ENCODE measurements at places on chromosomes 2 and 18. TPM values are rescaled to one million over a fixed set of nuclear protein-coding genes. Genes with fewer than 3 reads are reported as not detected.

DNA sequence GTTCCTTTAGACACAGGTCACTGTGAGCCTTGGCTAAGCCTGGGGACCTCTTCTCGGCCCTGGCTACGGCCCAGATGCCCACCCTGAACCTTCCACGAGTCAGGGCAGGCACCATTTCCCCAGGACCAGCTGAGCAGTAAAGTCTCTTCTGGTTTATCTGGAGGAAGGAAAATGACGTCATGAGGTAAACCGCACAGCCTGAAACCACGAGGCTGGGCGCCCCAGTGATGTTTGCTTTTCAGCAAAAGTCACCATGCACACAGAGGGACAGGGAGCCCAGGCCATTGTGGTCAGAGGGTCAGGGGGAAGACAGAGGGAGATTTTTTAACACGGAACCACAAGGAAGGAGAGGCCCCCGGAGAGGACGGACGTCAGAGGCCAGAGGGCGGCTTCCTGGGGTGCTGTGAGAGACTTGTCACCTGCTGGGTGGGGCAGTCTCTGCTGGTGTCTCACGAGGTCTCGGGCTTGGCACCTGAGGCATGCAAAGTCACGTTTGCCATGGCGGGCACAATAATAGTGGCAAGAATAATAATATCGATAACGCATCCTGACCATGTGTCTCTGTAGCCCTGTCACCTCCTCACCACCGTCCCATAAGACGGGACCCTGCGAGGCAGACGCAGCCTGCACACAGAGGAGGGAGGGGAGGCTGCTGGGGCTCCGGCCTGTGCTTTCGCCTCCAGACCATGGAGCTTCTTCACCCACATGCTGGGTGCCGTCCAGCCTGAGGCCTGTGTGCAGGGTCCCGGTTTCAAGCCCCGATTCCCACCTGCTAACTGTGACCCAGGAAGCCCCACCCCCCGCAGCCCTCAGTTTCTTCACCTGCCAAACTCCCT is 33.2 kb upstream of the FOSL2 start:
- H3K27ac ChIP-seq = no peak overlapping the region
- no peaks in the 10 kb centered on the region for H3K36me3 ChIP-seq
- peaks cover 19% of the 10 kb centered on the region for H3K4me1 ChIP-seq
- H3K27me3 ChIP-seq = no peaks in the 10 kb centered on the region

GRCh38 chr2:68316111-68316510 is 3.6 kb downstream of the CNRIP1 start:
- H3K27ac ChIP-seq = no peak overlapping the region
- H3K36me3 ChIP-seq = no peaks in the 10 kb centered on the region
- H3K27me3 ChIP-seq = no peaks in the 10 kb centered on the region

DNA sequence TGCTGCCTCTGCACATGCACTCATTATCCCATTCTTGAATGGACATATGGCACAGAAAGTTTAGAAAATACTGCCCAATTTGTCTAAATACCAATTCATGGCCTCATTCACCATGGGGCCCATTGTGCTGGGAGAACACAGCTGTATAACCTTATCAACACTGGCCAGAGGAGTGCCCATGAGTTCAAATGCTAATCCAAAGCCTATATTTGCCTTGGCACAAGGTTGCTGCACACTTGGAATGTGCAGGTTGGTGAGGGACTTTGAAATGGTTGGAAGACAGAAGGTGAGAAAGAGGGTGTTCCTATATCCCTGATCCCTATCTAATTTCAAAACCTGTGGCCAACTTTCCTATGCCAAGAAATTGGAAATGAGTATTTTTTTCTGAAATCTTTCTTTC is 693.9 kb upstream of the ID2 start:
- DNase-seq = no peak
- H3K4me1 ChIP-seq = no peaks in the 10 kb centered on the region
- H3K27me3 ChIP-seq = no peaks in the 10 kb centered on the region
- no peak overlapping the region for H3K27ac ChIP-seq
- H3K4me3 ChIP-seq = no peak overlapping the region

DNA sequence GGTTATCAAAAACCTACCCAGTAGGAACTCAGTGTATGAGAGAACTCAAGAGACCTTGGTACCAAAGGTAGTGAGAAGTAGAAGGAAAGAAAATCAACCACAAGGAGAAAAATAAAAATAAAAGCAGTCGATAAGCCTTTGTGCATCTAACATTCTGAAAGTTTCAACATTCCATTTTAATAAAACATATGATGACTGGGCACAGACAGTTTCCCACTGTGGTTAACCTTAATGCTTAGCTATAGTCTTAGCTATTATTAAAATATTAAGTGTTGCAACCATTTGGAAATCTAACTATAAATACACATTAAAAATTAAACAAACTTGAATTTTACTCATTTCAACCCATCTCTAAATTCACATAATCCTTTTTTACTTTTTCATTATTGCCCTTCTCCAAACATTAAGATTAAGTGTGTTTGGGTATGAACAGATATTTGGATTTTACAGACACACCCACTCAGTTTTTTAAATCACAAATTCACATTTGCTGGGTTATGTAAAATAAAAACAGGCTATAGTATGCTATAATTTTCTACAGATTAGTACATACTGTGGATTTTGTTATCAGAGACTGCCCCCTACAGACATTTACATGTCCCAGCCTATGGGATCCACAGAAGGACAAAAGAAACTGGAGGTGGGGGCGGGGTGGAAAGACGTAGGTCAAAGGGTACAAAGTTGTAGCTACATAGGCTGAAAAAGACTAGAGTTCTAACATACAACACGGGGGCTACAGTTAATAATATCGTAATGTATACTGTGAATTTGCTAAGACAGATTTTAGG is 32.8 kb downstream of the SRBD1 start:
- no peaks in the 10 kb centered on the region for H3K36me3 ChIP-seq
- no peak for DNase-seq
- H3K4me1 ChIP-seq = no peaks in the 10 kb centered on the region
- H3K27me3 ChIP-seq = no peaks in the 10 kb centered on the region
- H3K27ac ChIP-seq = no peak overlapping the region

GRCh38 chr2:84779781-84780180 is 101.1 kb downstream of the TRABD2A start:
- no peak overlapping the region for H3K4me3 ChIP-seq
- H3K4me1 ChIP-seq = no peaks in the 10 kb centered on the region
- H3K36me3 ChIP-seq = no peaks in the 10 kb centered on the region
- no peak for DNase-seq
- H3K27me3 ChIP-seq = no peaks in the 10 kb centered on the region

DNA sequence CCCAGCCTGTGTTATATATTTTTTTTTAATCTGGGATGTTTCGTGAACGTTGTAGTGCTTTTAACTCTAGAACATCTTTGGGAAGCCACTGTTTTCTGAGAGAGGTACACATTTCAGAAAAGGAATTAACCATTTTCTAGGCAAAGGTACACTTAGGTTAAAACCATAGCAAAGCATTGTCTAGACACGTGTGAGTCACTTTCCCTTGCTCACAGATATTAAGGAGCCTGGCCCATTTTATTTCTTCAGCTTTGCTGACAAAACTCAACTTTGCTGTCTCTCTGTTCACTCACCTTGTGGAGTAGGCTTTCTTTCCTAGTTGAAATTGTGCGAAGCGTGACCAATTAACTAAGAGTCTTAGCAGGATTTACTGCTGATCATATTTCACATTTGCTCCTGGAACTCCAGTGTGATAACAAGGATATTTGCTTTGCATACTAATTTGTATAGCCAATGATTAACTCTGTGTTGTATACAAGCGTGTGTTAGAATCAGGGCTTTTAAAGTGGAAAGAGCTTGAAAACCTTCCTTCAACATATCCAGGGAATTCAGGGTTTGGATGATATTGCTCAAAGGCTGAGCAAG is 215.0 kb upstream of the AGAP1 start:
- H3K4me1 ChIP-seq = no peaks in the 10 kb centered on the region
- H3K36me3 ChIP-seq = no peaks in the 10 kb centered on the region
- no peak overlapping the region for H3K27ac ChIP-seq
- H3K4me3 ChIP-seq = no peak overlapping the region
- H3K27me3 ChIP-seq = no peaks in the 10 kb centered on the region

DNA sequence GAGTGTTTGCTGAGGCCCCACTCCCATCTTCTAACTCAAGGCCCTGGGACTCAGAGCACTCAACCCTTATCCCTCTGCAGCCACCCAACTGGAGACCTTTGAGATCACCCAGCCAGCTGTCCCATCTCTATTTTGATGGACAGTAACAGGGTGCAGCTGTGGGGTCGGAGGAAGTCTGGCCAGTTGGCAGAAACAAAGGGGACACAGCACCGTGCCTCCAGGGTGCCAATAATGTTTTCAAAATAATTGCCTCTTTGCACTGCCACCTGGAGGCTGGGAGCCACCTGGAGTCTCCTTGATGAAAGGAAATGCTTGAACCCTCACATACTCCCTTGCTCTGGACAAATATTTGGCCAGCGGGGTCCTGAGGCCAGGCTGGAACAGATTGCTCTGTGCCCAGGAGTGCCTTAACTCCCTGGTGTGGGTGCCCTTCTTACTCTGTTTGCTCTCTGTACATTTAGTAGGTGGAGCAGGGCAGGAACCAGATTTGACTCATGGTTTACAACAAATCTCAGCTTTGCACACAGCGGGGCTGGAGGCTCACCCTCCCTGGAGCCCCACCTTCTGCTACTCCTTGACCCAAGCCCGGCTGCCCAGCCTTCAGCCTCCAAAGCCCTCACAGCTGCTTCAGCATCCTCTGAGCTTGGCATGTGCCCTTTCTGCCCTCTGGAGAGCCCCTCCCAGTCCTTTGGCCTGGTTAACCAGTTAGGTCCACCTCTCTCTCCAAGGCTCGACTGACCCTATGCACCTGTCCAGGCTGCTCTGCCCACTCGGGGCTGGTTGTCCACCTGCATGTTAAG is 17.2 kb downstream of the MAL start:
- no peak overlapping the region for H3K4me3 ChIP-seq
- DNase-seq = no peak
- no peaks in the 10 kb centered on the region for H3K4me1 ChIP-seq
- H3K36me3 ChIP-seq = no peaks in the 10 kb centered on the region
- no peaks in the 10 kb centered on the region for H3K27me3 ChIP-seq

- no peaks in the 10 kb centered on the region for H3K27me3 ChIP-seq
- no peak overlapping the region for H3K4me3 ChIP-seq
- no peaks in the 10 kb centered on the region for H3K36me3 ChIP-seq
- DNase-seq = no peak
- no peaks in the 10 kb centered on the region for H3K4me1 ChIP-seq
- H3K27ac ChIP-seq = no peak overlapping the region
Measured at GRCh38 chr2:23542230-23542789, 157.3 kb downstream of the KLHL29 start.

DNA sequence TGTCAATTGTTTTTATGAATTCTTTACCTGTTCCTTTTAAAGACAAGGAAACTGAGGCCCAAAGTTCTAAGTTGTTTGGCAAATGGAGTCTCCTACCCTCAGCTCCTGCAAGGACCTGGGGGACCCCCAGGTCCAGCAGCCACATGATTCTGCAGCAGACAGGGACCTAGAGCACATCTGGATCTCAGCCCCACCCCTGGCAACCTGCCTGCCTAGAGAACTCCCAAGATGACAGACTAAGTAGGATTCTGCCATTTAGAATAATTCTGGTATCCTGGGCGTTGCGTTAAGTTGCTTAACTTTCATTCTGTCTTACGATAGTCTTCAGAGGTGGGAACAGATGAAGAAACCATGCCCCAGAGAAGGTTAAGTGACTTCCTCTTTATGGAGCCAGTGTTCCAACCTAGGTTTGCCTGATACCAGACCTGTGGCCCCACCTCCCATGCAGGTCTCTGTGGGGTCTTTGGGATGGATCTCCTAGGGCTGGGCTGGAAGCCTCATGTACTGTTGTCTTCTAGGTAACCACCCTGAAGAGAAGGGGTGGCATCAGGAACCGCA is 5.6 kb upstream of the CENPA start:
- H3K4me3 ChIP-seq = no peak overlapping the region
- no peak for DNase-seq
- H3K36me3 ChIP-seq = no peaks in the 10 kb centered on the region
- H3K27ac ChIP-seq = no peak overlapping the region

- no peak overlapping the region for H3K27ac ChIP-seq
- H3K4me3 ChIP-seq = no peak overlapping the region
- no peaks in the 10 kb centered on the region for H3K27me3 ChIP-seq
- H3K4me1 ChIP-seq = peaks cover 13% of the 10 kb centered on the region
- no peaks in the 10 kb centered on the region for H3K36me3 ChIP-seq
- no peak for DNase-seq
Measured at GRCh38 chr2:240590681-240591111, 4.2 kb downstream of the CAPN10 start.

DNA sequence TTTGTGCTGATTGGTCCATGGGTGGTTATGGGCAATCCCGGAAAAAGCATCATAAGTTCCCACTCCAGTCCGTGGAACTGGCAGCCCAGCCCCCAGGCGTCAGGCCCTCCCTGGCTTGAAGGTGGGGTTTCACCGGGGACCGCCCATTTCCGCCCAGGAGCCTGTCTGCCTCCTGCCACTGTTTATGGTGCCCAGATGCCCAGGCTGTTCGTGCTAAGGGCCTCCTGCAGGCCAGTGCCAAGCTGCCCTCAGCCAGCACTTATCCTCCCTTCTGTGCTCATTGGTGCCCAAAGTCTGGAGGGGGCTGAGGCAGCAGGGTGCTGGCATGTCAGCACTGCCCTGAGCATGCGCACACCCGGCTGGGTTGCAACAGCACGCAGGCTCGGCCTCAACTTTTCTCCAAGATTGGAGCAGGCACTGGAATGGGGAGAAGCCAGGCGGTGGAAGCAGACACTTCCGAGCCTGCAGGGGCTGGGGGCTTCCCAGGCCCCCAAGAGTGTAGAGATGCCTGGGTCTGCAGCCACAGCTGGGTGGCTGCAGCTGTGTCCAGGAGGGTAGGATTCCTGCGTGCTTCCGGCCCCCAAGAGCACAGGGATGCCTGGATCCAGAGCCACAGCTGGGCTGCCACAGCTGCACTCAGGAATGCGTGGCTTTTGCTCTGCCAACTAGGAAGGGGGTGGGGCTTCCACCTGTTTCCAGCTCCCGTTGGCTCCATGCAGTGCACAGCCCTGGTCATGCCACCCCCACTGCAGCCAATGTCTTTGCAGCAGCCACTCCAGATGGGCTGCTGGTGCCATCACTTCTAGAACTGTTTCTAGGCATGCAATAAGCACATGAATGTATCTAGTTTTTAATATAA is 74.0 kb downstream of the AGPS start:
- no peaks in the 10 kb centered on the region for H3K27me3 ChIP-seq
- no peaks in the 10 kb centered on the region for H3K4me1 ChIP-seq
- no peak overlapping the region for H3K4me3 ChIP-seq
- H3K27ac ChIP-seq = no peak overlapping the region

GRCh38 chr18:74064510-74064909 is 83.1 kb downstream of the FBXO15 start:
- DNase-seq = no peak
- no peak overlapping the region for H3K27ac ChIP-seq
- H3K27me3 ChIP-seq = no peaks in the 10 kb centered on the region
- no peaks in the 10 kb centered on the region for H3K36me3 ChIP-seq

DNA sequence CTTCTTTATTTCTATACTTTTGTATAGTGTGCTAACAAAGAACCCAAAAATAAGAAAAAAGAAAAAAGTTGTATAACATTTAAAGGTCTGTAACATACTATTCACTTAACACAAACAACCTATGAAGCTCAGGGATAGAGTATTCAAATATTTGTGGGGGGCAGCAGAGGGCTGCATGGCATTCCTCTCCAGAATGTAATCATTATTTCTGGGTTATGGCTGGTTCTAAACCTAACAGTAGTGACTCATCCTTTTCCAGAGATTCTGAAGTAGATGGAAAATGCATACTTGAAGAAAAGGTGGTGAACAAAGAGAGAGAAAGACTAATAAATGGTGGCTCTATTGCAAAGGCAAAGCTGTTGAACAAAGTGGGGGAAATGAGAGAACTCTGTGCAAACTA is 249.4 kb downstream of the NRXN1 start:
- no peak overlapping the region for H3K4me3 ChIP-seq
- DNase-seq = no peak
- no peaks in the 10 kb centered on the region for H3K27me3 ChIP-seq
- H3K4me1 ChIP-seq = no peaks in the 10 kb centered on the region
- H3K36me3 ChIP-seq = no peaks in the 10 kb centered on the region
- no peak overlapping the region for H3K27ac ChIP-seq

Gene GAD1
- not detected for total RNA-seq

Gene CYP26B1
- 8.2 TPM for total RNA-seq

Gene SULT1C2
- 0.84 TPM for total RNA-seq

Gene C1QL2
- 0.15 TPM for total RNA-seq

Gene SH3RF3
- total RNA-seq = 2.7 TPM
